ENCODE measurements at places on chromosomes 1 and 21.

GRCh38 chr1:185401019-185401418 lies 84.0 kb upstream of the IVNS1ABP start:
- no peak for DNase-seq

GRCh38 chr1:217946511-217946910 lies 315.4 kb downstream of the SPATA17 start:
- no peak for DNase-seq

GRCh38 chr1:177310326-177310725 lies 139.6 kb downstream of the BRINP2 start:
- no peak for DNase-seq

- DNase-seq: peak; percentile 73
Measured at GRCh38 chr1:157490467-157491165, 61.7 kb downstream of the FCRL5 start.

DNA sequence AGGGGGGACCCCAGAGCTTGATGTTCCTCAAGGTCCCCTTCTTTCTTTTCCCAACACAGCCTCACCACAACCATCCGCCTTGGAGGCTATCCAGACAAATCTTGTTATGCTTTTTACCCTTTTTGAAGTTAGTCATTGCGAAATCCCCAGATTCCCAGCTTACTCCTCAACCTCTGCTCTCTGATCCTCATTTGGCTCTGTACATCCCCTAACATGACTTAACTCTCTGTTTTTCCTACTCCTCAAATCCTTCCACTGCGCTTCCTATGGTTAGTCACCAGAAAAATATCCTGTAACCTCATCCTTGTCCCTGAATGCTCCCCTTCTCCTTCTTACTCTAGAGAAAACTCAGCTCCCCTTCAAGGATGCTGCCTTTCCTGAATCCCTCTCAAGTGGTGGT lies 189.1 kb upstream of the POU3F1 start:
- DNase-seq: no peak

GRCh38 chr1:32240140-32240951 lies 6.7 kb upstream of the FAM167B start:
- DNase-seq: peak; percentile 66

DNA sequence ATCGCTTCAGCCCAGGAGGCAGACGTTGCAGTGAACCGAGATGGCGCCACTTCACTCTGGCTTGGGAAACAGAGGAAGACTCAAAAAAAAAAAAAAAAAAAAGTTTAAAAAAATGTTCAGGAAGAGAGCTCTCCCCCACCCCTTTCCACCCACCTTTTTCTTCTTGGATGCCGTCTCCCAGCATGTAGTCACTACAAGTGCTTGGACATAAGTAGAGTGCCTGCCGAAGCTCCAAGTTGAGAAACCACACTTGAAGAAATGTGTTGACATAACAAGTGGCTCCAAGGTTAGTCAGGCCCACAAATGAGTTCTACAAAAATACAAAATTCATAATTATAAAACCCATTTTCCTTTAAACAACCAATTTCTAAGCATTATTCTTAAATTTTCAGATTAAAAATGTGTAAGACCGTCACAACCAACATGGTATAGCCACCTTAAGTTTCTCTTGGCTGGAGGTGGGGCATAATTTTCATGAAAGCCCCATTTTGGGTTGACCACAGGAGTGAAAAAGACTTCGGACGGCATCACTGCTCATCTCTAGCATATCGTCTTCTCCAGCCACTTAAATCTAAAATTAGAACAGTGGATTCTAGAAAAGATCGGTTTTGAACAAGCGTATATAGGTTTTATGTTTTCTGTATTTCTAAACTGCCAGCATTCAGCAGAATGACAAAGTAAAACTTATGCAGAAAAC lies 26.4 kb downstream of the USP48 start:
- DNase-seq: no peak

DNA sequence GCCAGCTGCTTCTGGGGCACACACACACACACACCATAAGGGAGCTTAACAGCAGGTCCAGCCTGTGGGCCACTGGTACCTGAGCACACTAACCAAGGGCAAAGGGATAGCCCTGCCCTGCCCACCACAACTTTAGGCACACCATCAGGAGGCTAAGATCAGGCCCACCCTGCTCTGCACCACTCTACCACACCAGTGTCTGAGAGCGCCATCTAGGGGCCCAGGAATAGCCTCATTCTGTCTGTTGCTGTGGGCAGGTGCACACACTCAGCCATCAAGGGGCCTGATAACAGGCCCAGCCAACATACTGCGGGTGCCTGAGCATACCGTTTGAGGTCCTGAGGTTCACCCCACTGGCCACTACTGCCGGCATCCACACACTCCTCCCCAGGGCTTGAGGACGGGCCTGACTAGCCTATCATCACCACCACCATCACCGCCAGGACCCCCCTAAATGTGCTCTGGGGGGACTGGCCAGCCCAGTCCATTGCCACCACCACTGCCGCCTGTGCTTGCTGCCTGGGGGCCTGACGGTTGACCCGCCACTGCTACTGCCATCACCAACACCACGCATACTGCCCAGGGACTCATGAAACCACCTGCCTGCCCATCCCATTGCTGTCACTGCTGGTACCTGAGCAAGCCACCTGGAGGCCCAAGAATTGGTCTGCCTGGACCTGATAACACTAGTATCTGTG lies 31.3 kb downstream of the NSL1 start:
- peak; percentile 64 for DNase-seq

DNA sequence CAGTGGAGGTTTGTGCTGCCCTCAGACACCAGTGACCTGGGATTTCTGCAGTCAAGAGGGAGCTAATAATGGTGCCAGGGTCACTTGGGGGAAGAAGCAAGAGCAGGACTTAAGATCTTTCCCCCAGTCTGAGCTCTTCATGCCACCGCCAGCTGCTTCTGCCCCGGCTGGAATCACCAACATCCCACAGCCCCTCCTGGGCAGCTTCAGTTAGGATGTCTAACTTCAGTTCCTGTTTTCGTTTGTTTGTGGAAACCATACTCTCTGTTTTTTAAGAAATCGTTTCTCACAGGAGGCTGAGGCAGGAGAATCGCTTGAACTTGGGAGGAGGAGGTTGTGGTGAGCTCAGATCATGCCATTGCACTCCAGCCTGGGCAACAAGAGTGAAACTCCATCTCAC lies 25.6 kb upstream of the PRDM2 start:
- DNase-seq: no peak

GRCh38 chr1:226061841-226062557 lies 517 bp upstream of the H3-3A start:
- DNase-seq: no peak

GRCh38 chr1:41175546-41175945 lies 66.6 kb downstream of the SCMH1 start:
- no peak for DNase-seq

GRCh38 chr21:36630485-36631206 lies 68.3 kb upstream of the SIM2 start:
- peak; percentile 63 for DNase-seq
